ENCODE measurements at places on chromosomes 3 and 15.
A peak's percentile ranks its signal among the peaks of the same experiment; 100 is the strongest.

- DNase-seq, result no peak
These were observed 457.0 kb downstream of the PLOD2 start for GRCh38 chr3:145704020-145704419.

DNA sequence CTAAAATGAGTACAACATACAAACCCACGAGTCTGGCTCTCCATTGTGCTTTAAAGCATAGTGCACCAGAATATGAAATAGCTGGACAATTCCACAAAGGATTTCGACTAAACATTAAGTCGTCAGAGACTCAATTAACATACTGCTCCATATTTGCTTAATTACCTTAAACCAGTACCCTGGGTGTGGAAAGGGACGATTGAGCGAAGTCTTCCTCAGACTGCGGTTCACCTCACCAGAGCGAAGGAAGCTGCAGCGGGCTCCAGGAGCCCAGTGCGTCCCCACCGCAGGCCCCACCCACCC is 218 bp upstream of the TRPC1 start:
- DNase-seq, result no peak

DNA sequence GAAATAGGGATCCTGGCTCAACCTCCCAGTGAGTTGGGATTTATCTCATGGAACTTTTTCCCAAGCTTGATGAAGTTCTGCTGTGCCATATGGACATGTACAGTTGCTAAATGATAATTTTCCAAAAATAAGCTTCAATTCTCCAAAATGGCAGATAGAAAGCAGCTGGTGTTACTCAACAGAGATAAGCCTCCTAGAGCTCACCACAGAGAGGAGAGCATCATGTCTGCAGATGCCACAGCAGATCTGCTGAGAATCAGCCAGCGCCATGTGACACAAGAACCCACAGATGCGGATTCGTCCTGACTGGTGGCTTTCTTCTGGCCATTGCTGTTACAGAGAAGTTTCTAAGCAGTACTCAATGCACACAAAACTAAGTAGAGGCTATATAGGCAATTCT is 50.6 kb downstream of the AGTR1 start:
- DNase-seq, result no peak

DNA sequence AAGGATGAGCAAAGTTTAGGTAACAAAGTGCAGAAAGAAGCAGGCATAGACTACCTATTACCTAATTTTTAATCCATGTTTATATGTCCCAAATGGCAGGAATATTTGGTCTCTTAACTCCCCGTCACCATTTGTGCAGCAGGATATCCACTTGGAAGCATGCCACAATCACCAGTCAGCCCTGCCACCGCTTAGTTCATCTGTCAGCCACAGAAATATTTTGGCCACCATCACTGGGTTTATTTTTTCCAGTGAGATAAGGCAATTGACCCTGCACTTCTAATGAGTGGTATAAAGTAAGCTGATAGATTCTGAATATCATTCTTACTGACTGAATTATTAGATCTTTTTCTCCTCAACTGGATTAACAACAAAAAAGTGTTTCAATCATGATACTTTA is 152.9 kb upstream of the SOX2 start:
- DNase-seq, result no peak

DNA sequence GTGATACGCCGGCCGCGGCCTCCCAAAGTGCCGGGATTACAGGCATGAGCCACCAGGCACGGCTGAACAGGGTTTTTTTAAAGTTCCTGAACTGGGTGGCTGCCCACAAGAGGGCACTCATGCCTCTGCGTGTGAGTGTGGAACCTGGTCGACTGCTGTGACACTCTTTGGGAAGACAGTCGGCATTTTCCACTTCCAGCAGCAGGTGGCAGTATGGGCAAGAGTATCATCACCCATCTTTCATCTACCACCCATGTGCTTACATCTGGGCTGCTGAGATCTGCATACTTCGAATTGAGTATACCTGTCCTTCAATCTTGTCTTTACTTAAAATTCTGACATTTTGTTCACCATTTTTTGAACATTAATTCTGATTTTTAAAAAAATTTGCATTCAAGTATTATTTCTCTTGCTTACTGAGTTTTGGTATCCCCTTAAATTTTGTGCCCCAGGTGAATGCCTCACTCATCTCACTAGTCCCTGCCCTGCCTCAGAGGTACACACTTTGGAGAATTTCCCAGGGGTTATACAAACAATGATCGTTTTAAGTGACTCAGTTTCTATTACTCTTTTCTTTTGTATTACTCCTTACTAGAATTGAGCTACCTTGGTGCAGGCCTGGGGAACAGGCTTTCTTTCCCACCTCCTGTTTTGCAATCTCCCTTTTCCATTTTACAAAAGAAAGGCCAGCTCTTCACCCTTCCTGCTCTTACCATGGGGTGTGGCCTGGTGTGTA is 11.8 kb downstream of the CLEC3B start:
- DNase-seq, result peak; percentile 79

GRCh38 chr3:99969136-99969535 is 145.2 kb downstream of the FILIP1L start:
- DNase-seq, result no peak

GRCh38 chr3:106167728-106168127 is 298.9 kb upstream of the CBLB start:
- DNase-seq, result no peak

DNA sequence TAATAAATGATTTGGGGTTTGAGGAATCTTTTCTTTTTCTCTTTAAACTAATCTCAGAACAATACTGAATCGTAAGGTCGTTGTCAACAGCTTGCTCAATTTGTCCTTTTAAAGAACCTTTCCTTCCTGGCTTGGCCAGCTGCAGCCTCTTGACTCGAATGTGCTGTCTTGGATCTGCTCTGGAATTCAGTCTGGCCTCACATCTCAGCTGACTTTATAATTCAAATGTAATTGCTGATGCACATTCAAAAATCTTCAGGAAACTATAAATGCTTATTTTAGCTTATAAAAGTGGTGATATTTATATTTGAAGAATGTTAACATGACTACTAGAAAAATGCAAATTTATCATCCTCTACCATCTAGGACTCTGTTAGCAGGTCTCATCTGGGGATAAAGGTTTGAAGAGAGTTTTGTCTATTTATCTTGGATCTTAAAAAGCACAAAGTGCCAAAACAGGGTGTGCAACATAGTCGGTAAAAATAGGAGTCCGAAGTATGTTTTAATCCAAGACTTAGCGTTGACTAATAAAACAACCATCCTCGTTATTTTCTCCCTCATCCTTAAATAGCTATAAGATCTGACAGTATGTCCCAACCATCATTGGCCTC is 1035.2 kb downstream of the MCTP2 start:
- DNase-seq, result no peak

DNA sequence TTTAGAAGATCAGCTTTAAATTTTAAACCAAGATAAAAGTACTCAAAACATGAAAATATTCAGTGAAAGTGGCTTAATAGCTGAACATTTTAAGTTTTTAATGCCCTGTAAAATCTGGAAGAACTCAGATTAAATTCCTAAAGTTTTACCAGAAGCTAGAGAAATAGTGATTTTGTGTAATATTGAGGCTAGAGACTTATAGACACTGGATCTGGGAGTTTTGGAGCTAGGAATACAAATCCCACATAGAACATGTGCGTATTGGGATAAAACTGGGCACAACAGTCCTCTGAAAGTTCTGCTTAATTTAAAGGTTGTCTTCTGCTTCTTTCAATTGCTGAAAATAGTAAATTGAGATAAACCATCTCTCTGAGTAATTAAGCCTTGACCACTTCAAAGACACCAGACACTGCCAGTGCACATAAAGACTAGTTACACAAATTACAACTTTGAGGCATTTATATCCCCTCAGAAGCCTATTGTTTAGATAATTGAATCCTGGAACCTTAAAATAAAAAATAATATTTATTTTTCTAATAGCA is 1382.5 kb downstream of the OTOL1 start:
- DNase-seq, result no peak
